ENCODE measurements at places on chromosomes 16 and 17.

DNA sequence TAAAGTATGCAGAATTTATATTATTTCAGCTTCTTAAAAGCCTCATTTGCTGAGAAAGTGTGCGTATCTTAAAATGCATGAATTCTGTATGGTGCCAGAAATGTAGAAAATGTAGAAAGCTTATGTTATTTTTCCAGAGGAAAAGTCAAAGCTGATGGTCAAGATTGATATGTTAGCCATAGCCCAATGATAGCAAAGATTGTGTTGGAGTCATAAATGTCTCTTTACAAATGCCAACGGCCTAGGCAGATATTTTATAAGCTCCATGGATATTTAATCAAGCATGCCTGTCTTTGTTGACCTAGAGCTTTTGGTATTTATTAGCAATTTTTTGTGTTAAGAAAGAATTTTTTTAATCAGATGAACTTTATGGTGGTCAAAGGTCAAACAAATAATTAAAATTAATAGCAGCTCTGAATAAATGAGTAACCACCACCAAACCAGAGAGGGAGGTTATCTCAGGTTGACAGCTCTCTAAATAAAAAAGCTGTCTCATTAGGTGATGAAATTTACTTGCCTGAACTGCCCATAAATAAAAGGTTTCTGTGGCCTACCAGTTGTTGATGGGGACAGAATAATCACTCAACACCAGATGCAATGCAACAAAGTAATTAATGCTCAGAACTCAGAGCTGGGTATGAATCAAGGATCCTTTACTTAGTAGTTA is 28.5 kb downstream of the CLEC3A start:
- DNase-seq = no peak

DNA sequence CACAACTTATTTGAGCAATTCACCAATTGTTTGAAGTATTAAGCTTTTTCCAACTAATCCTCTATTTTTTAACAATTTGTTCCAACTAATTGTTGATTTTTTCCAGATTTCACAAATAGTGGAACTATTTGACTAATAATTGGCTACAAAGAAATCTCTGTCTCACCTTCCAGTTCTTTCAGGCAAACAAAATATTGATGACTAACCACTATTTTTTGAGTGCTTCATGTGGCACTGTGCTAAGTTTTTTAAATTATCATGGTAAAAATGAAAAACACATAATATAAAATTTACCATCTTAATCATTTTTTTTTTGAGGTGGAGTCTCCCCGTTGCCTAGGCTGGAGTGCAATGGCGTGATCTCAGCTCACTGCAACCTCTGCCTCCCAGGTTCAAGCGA is 24.6 kb upstream of the GRIN2A start:
- DNase-seq = no peak

DNA sequence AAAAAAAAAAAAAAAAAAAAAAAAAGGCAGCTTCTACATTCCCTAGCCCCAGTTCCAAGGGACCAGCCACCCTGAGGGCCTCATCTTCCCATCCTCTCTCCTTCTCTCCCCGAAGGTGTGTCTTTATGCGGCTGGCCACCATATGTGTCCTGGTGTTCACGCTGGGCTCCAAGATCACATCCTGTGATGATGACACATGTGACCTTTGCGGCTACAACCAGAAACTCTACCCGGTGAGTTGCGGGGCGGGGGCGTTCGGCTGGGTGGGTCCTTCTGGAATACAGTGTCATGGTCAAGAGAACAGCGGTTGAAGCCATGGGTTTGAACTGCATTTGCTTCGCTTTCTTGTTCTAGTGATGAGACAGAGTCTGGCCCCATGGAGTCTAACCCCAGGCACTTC is 22.6 kb upstream of the COQ7 start:
- DNase-seq = no peak

- no peak for DNase-seq
These were observed 8.5 kb downstream of the HS3ST3A1 start for GRCh38 chr17:13593021-13593751.

DNA sequence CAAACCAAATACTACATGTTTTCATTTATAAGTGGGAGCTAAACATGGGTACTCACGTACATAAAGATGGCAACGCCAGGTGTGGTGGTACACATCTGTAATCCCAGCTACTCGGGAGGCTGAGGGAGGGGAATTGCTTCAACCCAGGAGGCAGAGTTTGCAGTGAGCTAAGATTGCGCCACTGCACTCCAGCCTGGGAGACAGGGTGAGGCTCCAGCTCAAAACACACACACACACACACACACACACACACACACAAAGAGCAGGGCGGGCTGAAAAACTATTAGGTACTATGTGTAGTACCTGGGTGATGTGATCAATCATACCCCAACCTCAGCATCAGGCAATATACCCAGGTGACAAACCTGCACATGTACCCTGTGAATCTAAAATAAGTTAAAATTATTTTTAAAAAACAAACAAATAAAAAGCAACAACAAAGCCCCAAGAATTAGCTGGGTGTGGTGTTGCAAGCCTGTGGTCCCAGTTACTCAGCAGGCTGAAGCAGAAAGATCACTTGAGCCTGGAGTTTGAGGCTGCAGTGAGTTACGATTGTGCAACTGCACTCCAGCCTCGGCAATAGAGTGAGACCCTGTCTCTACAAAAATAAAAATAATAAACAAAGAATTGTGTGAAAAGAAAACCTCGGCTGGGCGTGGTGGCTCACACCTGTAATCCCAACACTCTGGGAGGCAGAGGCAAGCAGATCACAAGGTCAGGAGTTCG is 11.9 kb upstream of the FAAP100 start:
- DNase-seq = no peak

DNA sequence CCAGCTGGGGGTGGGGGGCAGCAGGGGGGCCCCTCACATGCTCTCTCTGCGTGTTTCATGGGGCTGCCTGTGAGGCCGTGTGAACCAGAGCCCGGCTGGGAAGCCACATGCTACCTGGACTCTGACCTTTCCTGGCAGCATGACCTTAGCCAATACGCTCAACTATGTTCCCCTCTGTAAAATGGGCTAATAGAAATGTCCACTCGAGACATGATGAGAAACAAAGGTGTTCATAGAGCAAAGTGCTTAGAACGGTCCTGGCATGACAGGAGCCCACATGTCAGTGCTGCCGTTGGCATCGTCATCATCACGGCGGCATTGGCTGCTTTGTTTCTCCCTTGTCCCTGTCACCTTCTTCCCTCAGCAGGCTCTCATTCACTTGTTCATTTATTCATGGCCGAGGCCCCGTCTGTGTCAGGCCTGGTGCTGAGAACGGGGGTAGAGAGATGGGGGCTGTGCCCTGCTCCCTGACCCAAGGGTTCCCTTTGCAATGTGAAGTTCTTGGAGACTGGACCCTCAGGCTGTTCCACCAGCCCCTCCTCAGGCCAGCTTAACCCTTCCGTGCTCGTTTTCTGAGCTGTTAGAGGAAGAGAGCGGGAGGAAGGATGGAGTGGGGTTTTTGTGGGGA is 291.4 kb downstream of the SEC14L1 start:
- DNase-seq = no peak

GRCh38 chr16:66196770-66197169 is 169.7 kb upstream of the CDH5 start:
- DNase-seq = no peak

Data from Kasumi-1 (cell line).